ENCODE measurements at places on chromosomes 7 and 10.

DNA sequence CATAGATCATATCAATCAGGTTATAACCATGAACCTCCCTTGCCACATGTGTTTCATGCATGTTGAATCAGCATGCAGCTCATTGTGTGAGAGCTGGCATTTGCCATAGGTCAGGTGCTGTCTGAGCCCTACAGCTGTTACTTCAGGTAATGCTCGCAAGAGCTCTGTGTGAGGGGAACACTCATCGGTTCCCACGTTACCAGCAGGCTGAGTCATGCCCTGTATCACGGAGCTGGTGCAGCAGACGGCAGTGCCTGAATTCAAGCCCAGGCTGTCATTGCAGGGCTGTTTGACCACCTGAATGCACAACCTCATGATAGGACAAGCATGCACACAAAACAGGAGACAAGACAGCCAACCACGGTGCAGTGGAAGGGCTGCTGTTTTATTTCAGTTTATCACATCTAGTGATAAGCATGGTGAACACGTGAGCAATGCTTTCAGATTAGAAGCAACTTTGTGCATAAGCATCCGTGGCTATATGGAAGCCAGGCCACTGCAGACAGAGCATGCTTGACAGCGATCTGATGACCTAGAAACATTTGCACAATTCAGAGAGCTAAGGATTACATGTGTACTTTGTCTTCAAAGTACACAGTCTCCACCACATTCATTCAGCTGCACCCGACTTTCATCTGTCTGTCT lies 56.4 kb upstream of the PFKP start:
- DNase-seq: no peak

DNA sequence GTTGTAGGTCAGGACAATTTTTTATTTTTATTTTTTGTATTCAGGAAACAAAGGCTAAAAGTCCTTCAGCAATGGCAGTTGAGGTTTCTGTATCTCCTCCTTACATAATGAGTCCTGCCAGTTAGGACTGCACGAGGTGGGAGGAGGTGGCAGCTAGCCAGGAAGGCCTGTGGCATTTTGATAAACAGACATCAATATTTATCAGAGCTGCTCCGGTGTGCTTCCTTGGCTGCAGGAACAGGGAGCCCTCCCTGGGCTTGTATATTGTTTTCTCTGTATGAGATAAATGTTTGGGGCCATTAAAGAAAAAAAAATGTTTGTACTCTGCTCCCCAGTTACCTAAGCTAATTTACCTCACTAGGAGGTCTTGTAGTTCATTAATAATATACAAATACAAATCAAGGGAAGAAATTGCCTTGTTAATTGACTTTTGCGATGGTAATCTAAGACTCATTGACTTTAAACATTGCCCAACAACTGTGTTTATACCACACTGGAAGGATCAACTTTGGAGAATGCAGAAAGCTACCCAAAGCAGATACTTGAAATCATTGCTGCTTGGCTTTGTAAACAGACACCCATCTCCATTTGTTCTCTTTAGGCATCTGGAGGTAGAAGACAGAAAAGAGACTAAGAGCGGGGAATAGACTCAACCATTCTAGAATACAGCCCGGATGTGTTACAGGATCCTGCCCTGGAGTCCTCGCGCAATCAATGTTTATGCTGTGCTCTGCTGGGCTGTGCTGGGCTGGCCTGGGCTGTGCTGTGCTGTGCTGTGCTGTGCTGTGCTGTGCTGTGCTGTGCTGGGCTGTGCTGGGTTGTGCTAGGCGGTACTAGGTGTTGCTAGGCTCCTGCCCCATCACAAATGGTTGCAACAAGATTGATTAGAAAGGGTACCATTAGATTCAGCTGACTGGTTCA lies 36.5 kb upstream of the PDZD8 start:
- no peak for DNase-seq

GRCh38 chr7:70237831-70238575 lies 639.7 kb downstream of the AUTS2 start:
- peak; percentile 10 for DNase-seq

DNA sequence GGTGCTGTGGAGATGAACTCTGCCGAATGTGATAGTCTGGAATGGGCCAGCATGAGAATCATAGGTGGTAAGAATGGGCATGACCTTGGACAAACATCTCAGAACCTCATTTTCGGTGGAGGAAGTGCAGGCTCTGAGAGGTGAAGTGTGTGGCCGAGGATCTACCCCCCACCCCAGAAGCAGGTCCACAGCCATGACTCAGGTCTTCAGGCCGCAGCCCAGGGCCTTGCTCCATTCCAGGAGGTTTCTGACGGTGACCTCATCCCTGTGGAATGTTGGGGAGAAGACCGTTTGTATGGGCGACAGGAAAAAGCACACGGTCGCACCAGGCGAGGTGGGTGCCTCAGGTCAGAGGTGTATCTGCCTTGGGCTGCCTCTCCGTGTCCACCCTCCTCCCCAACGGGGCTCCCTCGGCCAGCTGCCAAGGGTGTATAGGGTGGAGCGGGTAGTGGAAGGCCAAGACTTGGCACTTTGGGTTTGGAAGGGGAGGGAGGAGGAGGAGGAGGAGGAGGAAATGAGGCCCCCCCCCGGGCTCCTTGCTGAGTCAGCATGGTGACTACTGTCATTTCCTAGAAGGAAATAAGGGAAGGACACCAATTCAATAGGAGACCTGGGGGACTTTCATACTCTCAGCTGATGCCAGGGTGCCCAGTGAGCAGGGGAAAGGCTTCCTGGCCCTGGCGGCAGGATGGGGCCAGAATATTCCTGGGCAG lies 168.0 kb upstream of the RHEB start:
- peak; percentile 50 for DNase-seq

GRCh38 chr10:100730725-100731406 lies 14.5 kb upstream of the PAX2 start:
- DNase-seq: no peak

GRCh38 chr7:45259966-45260646 lies 102.5 kb downstream of the RAMP3 start:
- peak; percentile 78 for DNase-seq

DNA sequence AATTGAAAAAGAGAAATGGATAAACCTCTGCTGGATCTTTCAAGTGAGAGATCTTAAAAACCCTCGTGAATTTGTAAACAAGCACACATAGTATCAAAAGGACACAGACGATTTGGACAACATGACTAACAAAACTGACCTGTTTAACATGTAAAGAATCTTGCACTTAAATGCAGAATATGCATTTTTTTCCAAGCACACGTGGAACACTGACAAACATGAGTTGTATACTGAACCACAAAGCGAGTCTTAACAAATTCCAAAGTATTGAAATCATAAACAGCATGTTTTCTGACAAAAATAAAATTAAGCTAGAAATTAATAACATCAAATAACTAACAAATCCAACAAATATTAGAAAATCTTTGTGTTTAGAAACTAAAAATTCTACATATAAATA lies 65.0 kb upstream of the ZNF746 start:
- no peak for DNase-seq

DNA sequence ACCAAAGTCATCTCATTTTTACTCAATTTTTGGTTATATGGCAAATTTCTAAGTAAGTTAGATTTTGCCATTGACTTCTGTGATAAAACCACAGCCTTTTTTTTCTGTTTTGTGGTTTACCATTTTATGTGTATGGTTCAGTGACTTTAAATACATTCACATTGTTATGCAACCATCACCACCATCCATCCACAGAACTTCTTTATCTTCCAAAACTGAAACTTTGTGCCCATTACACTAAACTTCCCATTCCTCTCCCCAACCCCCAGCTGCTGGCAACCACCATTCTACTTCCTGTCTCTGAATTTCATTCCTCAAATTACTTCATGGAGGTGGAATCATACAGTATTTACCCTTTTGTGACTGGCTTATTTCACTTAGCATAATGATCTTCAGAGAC lies 280.4 kb upstream of the TCERG1L start:
- no peak for DNase-seq

DNA sequence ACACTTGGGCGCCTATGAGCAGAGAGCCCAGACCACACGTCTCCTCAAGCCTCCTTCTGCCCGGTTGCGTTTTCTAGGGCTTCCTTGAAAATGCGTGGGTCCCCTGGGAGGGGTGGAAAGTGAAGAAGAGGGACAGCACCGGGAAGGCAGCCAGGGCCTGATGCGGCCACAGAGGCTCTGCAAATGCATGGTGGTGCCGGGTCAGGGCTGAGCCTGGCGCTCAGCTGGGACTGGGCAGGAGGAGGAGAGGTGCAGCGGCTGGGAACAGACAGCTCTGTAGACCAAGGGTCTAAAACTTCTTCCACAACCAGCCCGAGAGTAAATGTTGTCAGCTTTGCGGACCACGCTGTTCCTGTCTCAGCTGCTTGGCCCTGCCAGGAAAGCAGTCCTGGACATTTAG lies 1.6 kb downstream of the DPYSL4 start:
- no peak for DNase-seq

DNA sequence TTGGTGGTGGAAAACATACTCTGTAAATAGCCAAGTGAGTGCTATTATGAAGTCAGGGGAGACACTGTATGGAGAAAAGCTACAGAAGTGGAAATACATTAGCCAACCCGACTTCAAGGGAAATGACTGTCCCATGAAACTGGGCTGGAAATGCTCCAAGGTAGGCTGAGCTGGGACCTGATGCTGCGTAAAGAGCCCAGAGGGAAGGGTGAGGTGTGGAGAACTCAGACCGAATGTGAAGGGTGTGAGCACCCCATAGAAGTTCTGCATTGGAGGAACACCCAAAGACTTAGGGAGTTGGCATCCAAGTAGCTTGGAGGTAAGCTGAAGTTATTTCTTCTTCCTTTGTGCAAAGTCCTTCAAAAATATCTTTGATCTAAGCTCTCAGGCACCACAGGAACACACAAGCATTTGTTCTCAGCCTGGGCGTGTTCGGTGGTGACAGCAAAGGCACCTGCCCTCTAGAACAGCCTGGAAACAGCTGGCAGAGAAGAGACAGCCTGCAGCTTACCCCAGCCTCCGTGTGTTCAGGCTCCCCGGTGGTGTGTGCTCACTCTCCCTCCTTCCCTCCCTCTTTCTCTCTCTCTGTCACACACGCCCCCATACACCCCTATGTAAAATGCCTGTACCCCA lies 19.1 kb upstream of the GJD4 start:
- no peak for DNase-seq

DNA sequence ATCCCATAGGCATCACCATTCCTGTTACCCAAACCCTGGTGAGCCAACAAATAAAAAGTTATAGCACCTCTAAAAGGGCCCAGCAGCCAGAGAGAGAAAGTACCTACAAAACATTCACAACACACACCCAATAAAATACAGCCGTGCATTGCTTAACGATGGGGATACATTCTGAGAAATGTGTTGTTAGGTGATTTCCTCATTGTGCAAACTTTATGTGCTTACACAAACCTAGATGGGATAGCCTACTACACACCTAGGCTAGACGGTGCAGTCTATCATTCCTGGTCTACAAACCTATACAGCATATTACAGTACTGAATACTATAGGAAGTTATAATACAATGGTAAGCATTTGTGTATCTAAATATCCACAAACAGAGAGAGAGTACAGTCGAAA lies 44.9 kb upstream of the UCN3 start:
- no peak for DNase-seq

GRCh38 chr7:96649981-96650380 lies 59.7 kb downstream of the SEM1 start:
- no peak for DNase-seq

DNA sequence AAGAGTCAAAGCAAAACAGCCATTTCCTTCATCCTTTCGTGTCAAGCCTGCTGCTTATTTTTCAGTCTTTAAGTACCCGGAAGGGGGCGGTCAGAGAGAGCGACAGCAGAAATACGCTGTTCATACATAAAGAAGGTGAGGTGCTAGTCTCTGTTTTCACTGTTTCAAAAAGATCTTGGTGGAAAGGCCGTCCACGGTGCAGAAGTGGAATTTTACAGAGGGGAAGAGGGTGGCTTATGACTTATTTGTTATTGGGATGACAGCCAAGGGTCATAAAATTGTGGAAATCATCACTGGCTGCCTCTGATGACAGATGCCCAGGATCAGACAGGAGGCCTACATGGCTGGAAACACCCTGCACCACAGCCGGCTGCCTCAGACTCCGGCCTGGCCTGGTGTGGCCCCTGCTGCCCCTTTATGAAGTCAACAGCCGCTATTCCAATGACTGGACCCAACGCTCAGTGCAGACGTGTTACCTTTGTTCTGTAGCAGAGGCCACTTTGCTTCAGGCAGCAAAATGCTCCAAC lies 57.0 kb downstream of the HIPK2 start:
- no peak for DNase-seq

GRCh38 chr10:117552701-117553141 lies 10.2 kb downstream of the EMX2 start:
- no peak for DNase-seq

- no peak for DNase-seq
Observed at GRCh38 chr7:141452911-141453310, 98.3 kb upstream of the AGK start.

- DNase-seq: no peak
Observed at GRCh38 chr10:101941871-101942270, 98.3 kb upstream of the KCNIP2 start.

- DNase-seq: peak; percentile 65
Observed at GRCh38 chr10:87734987-87735827, 75.5 kb downstream of the PAPSS2 start.

DNA sequence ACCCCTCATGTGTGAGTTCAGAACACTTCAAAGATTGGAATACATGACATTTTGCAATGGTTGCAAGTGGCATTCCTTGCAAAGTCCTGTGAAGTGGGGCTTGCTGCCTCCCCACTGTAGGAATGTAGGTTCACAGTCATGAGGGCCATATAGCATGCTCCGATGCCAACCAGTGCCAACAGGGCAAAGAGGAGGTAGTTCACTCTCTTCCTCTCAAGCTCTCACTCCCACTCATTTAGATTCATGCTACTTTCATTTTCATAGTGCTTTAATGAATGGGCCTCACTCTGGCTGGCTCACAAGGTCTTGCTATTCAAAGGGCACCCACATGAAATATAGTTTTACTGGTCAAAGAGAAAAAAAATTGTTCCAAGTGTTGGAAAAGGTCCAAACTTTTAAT lies 169.9 kb upstream of the AOAH start:
- no peak for DNase-seq

- no peak for DNase-seq
Observed at GRCh38 chr10:55551603-55552002, 750.6 kb upstream of the PCDH15 start.

DNA sequence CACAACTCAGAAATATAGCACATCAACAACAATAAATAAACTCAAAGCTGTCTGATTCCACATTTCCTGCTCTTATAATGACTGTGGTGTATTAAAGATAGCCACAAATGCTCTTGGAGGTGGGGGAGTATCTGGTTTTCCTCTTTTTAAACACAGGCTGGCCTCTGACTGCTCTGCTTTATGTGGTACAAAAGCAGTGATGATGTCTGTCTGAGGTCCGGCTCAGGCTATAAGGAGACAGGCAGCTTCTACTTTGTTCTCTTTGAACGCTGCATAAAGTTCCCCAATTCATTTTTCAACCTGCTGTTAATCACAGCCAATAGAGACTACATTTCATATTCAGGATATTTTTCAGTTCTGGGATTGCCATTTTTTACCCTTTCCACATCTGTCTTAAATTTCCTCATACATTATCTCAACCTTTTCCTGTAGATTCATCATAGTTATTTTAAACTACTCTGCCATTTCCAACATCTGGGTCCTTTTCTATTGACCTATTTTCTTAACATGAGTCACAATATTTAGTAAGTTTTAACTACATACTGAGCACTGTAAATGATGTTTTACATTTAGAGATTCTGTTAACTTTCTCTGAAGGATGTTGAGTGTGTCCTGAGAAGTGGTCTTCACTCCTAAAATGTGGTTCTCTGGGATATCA lies 64.9 kb downstream of the CRPPA start:
- DNase-seq: no peak

Data from HEK293T (cell line).